ENCODE measurements at places on chromosomes 2 and 18. TPM values are rescaled to one million over a fixed set of nuclear protein-coding genes. Genes with fewer than 3 reads are reported as not detected.
A peak's percentile ranks its signal among the peaks of the same experiment; 100 is the strongest.

TMEM247 gene
- not detected for total RNA-seq

CENPA gene
- not detected for total RNA-seq

PCGF1 gene
- 21.3 TPM for total RNA-seq

CREB1 gene
- total RNA-seq = 85.7 TPM

DNA sequence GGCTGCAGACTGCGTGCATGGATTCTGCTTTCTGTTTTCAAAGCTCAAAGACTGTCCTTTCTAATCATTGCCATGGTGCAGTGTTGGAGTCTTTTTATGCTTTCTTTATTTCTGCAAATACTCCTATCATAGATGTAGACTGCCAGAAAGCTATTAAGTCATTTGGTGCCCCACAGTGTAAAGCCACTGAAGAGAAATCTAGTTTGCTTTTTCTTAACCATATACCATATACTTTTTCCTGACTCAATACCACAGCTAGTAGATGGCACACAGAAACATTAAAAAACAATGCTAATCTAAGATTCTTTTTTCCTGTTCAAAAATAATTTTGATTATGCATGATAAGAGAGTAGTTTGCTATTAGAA, 109.9 kb upstream of the RAB27B start:
- DNase-seq = no peak

DNA sequence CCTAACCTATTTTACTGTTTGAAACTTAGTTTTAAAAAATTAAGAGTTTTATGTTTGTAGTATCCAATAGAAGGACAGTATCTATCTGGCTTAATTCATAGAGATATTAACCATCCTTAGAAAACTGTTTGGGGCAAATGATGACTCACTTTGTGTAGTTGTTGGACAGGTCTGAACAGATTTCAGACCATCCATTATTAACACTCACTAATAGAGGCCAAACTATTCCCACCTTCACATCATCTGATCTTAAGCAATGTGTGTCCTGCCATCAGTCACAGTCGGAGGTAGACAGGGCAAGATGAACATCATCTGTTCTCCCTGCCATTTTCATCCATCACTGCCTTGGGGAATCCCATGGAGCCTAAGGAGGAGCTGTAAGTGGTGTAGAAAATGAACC, 164.6 kb upstream of the DCC start:
- no peak for DNase-seq

DNA sequence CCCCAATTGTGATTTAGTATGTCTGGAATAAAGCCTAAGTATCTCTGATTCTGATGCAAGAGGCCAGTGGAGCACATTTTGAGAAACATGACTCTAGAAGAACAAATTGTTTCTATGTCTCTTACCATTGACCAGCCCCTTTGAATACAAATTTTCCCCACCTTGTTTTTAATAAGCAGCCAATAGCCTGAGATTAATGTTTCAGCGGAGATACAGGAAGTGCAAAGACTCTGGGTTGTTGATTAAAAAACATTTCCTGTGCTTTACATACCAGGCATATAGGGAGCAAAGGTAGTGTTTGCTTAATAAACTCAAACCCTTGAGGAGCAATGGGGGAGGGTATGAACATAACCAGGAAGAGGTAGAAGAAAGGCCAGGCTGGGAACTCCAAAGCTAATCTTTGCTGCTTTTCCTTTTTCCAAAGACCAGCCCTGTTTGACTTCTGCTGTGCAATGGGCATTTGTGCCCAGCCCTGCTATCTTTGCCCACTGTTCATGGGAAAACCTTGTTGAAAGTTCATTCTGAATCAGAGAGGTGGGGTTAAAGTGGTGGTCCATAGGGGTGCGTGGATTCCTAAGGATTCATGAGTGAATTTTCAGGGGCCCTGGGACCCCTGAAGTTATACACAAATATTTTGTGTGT, 29.3 kb downstream of the UPP2 start:
- DNase-seq = no peak

GRCh38 chr18:27787547-27787946, 389.4 kb downstream of the CDH2 start:
- no peak for DNase-seq

GRCh38 chr2:2146969-2147900, 183.8 kb downstream of the MYT1L start:
- DNase-seq = peak; percentile 54

DNA sequence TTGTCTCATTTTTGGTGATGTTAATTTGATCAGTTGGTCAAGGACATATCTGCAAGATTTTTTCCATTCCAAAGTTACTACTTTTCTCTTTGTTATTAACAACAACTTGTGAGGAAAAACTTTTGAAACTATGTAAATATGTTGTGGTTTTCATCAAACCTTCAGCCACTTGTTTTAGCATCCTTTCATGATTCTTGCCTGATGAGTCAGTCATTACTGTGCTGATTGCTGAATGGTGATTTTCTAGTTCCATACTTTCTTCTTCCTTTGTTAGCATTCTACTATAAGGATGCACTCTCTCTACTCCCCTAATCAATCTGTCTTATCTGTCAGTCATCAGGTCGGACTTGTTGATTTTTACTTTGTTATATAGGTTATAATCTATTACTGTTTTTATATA, 10.9 kb downstream of the TMEM87B start:
- DNase-seq = no peak

DNA sequence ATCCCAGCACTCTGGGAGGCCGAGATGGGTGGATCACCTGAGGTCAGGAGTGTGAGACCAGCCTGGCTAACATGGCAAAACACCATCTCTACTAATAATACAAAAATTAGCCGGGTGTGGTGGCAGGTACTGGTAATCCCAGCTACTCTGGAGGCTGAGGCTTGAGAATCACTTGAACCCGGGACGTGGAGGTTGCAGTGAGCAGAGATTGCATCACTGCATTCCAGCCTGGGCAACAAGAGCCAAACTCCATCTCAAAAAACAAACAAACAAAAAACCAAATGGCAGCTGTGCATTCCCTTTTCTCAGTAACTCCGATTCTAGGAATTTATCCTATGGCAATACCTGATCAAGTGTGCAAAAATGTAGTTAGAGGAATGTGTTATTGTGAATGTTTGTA, 4.7 kb upstream of the GRHL1 start:
- DNase-seq = no peak
